HS-27A (cell line): ENCODE measurements at places on chromosomes 1 and 21.

- DNase-seq: peak; percentile 81
Measured at GRCh38 chr1:28417441-28417922, 47.9 kb downstream of the PHACTR4 start.

DNA sequence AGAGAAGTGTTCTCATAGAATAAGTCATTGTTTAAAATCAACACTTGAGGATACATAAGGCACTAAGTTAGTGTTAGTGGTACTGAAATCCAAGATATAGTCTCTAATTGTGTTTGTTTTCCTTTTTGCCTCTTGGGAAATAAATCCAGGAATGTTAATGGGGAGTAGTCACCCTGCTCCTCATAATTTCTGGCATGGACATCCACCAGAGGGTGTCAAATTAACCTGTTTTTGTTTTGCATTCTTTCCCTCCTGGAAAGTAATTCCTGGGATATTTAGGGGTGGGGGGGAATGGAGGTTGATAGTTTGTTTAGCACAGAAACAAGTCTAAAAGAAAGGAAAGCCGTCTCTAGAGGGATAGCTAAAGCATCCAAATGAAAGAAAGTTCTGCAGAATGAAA lies 87.8 kb upstream of the MAP1LC3C start:
- DNase-seq: no peak

DNA sequence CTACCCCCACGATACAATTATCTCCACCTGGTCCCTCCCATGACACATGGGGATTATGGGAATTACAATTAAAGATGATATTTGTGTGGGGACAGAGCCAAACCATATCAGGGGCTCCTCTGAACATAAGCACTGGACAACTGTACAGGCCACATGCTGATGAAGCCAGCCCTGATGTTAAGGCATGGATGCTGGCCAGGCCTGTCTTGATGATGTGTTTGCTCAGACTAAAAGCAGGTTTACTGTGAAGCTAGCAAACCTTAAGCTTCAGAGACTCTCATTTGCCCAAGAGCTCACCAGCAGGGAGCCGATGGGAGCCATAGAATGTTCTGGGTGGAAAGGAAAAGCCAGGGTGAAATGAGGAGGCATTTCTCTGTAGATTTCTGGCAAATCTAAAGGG lies 135.3 kb upstream of the KCNK1 start:
- no peak for DNase-seq

- DNase-seq: no peak
Measured at GRCh38 chr1:182700351-182700709, 15.9 kb upstream of the RGS8 start.

DNA sequence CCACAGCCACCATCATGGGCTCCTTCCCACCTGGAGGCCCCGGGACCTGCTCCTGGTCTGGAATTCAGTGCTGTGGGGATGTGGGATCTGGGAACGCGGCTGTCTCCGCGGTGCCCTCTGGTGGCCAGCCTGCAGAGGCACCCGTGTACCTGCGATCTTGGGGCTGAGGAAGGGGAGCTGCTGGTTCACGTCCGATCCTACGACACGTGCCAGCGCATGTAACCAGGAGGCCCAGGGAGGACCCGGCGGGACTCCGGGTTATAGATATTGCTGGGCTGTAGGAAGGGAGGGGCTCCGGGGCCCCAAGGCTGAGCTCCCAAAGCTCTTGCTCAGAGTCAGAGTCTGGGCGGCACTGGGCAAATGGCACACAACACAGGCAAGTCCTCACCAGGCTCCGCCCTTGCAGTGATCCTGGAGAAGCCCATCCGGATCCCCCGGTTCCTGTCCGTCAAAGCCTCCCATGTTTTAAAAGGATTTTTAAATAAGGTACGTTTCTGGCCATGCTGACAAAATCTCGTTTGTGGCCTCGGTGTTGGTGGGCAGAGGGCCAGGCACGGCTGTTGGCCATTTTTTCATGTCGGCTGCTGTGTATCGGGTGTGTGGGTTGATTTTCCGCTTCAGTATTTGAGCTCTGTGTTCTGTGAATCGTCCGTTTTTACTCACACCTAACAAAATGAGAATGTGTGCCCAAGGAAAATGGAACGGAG lies 20.1 kb downstream of the FAAP20 start:
- DNase-seq: peak; percentile 15

DNA sequence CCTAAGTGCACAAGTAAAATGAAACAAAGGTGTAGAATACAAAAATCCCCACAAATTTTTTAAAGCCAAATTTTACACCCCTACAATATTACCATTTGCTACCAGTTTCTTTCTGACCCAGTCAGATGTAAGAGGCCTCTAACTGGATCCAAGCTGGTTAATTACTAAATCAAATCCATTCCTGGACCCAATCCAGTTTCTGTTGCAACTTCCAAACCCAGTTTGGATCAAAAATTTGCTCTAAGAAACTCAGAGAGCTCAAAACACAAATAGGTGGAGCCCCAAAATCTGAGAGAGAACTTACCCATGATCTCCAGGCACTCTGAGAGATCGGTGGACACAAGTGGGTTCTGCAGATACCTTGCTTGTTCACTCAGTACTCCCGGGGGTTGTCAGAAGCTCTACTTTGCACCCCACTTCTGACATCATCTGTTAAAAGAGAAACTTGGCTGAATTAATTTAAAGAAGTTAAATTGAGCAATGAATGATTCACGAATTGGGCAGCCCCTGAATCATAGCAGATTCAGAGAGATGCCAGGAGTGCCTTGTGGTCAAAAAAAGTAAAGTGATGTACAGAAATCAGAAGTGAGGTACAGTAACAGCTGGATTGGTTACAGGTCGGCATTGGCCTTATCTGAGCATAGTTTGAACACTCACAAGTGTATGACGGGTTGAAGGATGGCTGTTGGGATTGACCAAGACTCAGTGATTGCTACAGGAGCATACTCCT lies 448.0 kb downstream of the KCNT2 start:
- no peak for DNase-seq

DNA sequence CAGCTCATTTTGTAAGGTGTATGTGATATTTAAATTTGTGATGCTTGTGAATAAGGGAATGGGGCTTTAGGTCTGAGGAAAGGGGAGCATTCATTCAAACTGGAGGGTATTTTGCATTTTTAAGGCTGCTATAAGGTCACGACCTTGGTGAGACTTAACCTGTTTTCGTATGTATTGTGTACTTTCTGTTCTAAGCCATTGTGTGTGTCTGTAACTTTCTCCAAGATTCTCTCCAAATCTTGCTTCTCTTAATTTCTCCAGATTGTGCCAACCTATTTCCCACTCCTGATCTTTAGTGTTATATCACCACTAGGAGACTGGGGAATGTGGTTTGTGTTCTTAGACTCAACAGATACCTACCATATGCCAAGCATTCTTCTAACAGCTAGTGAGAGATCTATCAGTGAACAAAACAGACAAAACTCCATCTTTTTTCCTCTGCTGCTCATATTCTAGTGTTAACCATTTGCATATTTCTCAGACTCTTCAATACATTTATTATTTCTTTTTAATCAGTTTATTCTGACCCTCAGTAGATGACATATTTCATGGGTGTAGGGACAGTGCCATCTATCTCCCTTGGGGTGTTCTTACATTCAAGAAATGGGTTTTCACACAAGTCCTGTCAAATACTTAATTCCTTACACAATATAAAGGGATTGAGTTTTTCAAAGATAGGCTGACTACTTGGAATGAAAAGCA lies 27.5 kb downstream of the ATP1B1 start:
- no peak for DNase-seq

DNA sequence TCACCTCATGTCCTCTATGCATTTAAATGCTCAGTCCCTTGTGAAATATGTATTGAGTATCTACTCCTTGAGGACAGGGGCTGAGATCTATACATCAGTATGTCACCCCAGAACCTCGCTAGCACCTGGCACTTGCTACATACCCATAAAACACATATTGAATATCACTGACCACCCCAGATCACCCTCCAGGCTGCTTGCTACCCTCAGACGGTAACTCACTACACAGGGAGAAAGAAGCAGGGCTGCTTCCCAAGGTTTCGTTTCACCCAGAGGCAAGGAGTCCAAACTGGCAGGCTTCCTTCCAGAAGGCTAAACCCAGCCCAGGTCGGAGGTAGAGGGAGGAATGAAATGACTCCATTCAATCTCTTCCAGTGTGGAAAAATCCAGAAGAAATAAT lies 8.5 kb downstream of the INKA2 start:
- no peak for DNase-seq

DNA sequence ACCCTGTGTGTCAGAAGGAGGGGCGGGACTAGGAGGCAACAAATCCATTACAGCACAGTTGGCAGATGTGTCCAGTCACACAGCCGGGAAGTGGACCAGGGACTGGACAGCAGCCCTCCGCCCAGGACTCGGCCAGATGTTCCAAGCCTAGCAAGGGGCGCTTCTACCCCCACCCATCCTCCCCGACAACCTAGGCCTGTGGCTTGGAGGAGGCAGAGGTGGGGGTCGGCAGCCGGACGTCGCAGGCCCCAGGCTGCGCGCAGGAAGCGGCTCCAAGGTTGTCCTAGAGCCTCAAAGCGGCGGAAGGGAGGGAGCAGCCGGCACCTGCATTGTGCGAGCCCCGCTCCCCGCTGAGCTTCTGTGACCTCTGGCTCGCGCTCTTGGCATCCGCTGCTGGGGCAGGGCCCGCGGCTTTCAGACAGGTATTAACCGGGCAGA lies 20.6 kb upstream of the MYCL start:
- no peak for DNase-seq
